ENCODE measurements at places on chromosomes 7 and 10. TPM values are rescaled to one million over a fixed set of nuclear protein-coding genes. Genes with fewer than 3 reads are reported as not detected.

Gene KCP
- 0.14 TPM for total RNA-seq

Gene CYP3A4
- total RNA-seq: not detected

Gene ELFN1
- total RNA-seq: 2.1 TPM

Gene CLDN15
- total RNA-seq: 1.8 TPM

Gene HOXA3
- total RNA-seq: 1.8 TPM

Gene CCDC172
- not detected for total RNA-seq

Gene ITGB8
- 47.1 TPM for total RNA-seq

Gene AS3MT
- total RNA-seq: 13.0 TPM

Gene NODAL
- total RNA-seq: not detected

Gene TCAF1
- total RNA-seq: 51.2 TPM

Gene NEUROD6
- total RNA-seq: not detected

Gene HECW1
- total RNA-seq: 3.1 TPM

Gene NEBL
- total RNA-seq: under 0.01 TPM

Gene OR2A7
- 0.14 TPM for total RNA-seq

Gene SCRN1
- 100 TPM for total RNA-seq

Gene OIT3
- total RNA-seq: 0.18 TPM

Gene CREM
- total RNA-seq: 24.7 TPM

Gene PLEKHS1
- 0.09 TPM for total RNA-seq

Gene PNLIP
- not detected for total RNA-seq

Gene IL2RA
- total RNA-seq: not detected

Gene SPDYE2B
- not detected for total RNA-seq

Gene CRPPA
- total RNA-seq: 1.8 TPM

Gene ZC3HAV1L
- total RNA-seq: 3.4 TPM

Gene SFMBT2
- 5.1 TPM for total RNA-seq

Gene GIMAP8
- total RNA-seq: 0.09 TPM

Gene SAMD9
- total RNA-seq: 10.2 TPM
